ENCODE measurements at places on chromosomes 16 and 17. TPM values are rescaled to one million over a fixed set of nuclear protein-coding genes. Genes with fewer than 3 reads are reported as not detected.

DNA sequence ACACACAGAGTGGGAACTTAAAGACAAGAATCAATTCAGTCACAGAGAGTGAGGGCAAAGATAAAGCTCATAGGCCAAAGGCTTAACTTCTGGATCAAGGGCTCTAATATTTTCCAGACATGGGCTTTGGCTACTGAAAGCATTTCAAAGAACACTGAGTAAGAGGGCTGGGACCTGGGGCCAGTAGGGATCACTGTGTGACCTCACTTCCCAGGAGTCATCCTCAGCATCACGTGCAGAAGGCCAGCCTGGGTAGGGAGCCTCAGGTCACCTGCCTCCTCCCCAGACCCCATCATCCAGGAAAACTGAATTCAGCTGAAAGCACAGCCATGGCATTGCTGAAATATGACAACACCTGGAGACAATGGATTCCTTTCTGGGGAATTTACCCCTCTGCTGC, 163.5 kb downstream of the RAB11FIP4 start:
- DNase-seq = no peak

DNA sequence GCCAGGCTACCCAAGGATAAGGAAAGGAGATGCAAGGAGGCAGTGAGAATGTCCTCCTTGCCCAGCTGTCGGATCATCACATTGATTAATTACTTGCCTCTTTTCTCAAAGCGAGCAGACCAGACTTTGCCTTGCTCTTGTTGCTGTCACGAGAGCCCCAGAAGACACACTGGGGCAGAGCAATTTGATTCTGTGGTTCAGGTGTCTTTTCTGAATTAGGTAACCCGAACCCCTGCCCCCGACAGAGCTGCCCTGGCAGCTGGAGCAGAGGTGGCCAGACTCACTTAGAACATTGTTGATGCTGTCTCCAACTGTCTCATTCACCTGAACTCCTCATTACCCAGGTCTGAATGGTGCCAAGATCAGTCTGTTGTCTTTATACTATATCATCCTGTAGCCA, 34.3 kb downstream of the VAT1L start:
- no peak for DNase-seq

GRCh38 chr16:57878586-57878985, 76.3 kb upstream of the KIFC3 start:
- DNase-seq = no peak

- no peak for DNase-seq
Observed at GRCh38 chr17:48178317-48178716, 70.8 kb downstream of the SNX11 start.

- DNase-seq = no peak
Observed at GRCh38 chr17:77304051-77304745, 163.4 kb downstream of the SEC14L1 start.

DNA sequence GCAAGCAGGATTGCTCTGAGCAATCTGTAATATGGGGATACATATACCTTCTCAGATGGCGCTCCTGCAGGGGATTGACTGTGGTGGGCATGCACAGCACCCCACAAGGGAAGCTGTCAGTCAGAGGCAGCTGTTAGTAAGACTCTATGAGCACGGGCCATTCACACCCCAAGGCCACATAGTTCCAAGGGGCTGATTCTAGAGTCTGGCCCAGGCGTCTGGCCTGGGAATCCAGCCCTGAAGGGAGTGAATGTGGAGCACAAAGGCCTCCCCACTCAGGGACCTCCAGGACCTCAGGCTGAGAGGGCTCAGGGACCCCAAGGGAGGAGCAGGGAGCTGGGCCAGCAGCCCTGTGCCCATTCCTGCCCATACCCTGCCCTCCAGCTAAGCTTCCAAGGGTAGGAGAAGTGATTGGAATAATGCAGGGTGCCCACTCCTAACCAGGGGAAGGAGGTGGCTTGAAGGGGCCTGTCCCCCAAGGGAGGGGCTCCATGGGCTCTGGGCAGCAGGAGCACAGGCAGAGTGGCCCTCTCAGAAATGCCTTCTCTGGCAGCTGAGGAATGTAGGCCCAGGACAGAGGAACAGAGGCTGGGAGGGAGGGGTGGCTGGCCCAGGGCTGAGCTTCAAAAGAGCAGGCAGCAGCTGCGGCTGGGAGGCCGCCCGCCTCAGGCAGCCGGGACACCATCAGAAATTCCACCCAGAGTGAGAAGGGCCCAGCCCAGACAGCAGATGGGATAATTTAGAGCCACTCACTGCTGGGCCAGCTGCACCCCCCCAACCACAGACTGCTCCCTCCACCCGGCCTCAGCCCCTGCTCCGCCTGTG, 48.9 kb upstream of the MRPS23 start:
- DNase-seq = no peak

- no peak for DNase-seq
Observed at GRCh38 chr17:82059272-82060000, 6.2 kb downstream of the DUS1L start.

DNA sequence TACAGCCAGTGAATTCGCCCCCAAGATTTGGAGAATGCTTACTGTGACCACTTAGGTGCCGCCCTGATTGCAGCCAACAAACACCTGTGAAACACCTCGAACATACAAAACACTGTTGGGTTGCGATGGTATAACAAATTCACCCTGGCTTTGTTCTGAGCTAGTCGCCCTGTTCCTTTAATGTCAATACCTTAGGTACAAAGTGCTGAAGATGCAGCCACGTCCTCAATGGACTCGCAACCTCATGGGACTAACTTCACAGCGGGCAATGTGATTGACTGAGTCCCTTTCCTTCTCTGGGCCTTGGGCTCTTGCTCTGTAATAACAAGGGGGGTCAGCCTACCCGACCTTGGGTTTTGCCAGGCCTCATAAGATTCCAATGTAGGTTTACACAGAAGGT, 28.9 kb upstream of the GOSR2 start:
- DNase-seq = no peak

DNA sequence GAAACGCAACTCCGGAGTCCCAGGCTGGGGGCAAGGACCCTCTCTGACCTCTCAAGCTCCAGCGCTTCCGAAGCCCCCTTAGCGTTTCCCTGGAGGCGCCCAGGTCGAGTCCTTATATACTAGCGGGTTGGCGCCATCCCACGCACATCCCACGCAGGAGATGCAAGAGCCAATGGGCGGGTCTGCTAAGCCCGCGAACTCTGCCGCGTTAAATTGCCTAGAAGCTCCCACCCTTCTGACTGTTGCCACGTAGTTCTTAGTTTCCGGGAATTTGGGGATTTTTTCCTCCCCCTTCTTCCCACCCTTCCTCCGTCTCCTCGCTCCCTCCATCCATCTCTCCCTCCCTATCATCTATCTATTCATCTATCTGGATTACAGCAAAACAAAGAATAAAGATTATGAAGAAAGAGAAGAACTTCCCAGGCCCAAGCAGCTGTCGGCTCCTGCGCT, at the start of gene SLFN11:
SLFN11 (minus strand) TSS at position 88 of the 450 bp plus-strand sequence. CDS start 9,814 bp downstream, outside the sequence.
- DNase-seq = peak; percentile 67

DNA sequence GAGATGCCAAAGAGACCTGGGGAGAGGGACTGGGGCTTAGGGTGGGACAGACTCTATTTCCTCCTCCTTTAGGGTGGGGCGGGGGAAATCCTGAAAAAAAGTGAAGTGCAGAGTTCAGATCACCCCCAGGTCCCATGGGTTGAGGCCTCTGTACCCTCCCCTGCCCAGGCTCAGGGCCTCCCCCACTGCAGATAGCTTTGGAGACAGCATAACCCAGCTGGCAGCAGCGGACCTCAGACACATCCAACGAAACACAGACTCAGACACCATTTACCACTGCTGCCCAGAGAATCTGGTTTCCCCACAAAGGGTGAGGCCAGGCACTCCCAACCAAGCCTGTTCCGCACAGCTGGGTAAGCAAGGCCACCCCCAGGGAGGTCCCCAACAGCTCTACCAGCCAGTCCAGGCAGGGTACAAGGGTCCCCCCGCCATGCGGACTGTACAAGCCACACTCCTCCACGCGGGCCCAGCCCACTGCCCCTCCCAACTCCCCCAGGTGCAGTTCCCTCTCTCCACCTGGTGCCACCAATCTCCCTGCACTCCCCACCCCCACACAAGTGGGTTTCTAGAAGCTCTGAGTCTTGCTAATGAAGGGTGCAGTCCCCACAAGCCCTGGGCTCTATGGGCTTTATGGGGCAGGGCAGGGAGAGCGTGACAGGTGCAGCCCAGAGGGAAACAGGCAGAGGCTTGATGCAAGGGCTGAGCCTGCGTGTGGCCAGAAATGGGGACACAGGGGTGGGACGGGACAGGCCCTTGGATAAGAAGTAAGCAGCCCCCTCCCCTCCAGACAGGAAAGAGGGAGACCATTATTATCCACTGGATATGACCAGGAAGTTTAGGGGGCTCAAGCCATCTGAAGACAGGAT, 8.9 kb downstream of the RHBDF2 start:
- DNase-seq = no peak

- no peak for DNase-seq
Observed at GRCh38 chr16:55913716-55914115, 38.5 kb upstream of the CES5A start.

- no peak for DNase-seq
Observed at GRCh38 chr16:75660726-75661302, 13.2 kb downstream of the TERF2IP start.

DNA sequence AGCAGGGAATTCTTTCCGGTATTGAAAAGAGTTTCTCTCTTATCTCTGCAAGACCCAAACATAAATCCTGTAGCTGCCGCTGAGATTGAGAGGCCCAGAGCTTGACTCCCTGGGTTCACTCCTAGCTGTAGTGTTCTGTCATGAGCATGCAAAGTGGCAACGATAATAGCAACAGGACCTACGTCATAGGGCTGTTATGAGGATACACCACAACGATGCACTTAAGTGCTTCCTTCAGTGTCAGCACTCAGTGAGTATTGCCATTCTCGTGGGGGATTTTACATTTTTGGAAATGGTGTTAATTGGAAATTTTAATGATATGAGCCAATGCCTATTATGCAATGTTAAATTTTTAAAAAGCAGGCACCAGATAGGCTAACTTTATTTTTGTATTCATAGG, 199.8 kb downstream of the CYLD start:
- DNase-seq = no peak

AGRP gene
- not detected for polyA plus RNA-seq

MMP25 gene
- polyA plus RNA-seq = 0.01 TPM

CRHR1 gene
- not detected for polyA plus RNA-seq

ST6GALNAC2 gene
- polyA plus RNA-seq = 0.72 TPM

KIF2B gene
- polyA plus RNA-seq = not detected

All from BJ (cell line).